Central memory CD8-positive, alpha-beta T cell (primary cell): ENCODE measurements at places on chromosomes 7 and 10.

DNA sequence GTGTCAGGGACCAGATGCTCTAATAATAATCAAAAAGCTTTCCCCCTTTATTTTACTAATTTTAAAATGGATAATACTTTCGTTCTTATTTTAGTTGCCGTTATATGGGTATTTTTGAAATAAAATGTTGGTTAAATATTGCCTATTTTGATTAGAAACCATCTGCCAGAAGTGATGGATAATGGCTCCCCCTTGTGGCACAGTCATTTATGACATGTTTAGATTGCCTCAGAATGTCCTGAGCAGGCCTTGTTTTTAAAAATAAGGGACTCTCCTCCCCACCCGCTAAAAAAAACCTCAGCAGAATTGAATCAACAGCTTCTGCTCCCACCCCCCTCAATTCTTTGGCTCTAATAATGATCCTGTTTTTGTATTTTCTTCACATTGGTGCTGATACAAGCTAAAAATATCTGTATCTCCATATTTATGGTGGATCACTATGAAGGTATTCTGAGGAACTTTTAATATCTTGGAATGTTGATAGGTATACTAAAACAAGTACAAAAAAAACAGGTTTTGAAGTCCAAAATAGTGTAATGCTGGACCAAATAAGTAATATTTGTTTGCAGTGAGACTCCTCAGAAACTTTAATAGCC lies 38.8 kb downstream of the TMEM60 start:
- peaks cover 10% of the 10 kb centered on the region for H3K36me3 ChIP-seq
- peaks cover 30% of the 10 kb centered on the region for H3K4me1 ChIP-seq
- peak; percentile 71 for DNase-seq
- no peaks in the 10 kb centered on the region for H3K27me3 ChIP-seq

- no peak for DNase-seq
- no peaks in the 10 kb centered on the region for H3K36me3 ChIP-seq
- no peak overlapping the region for H3K27ac ChIP-seq
- H3K4me1 ChIP-seq, result no peaks in the 10 kb centered on the region
- H3K4me3 ChIP-seq, result no peak overlapping the region
Observed at GRCh38 chr10:97726636-97727178, 10.2 kb upstream of the ZFYVE27 start.

GRCh38 chr10:131898061-131898460 lies 2.7 kb upstream of the PPP2R2D start:
- DNase-seq, result no peak
- H3K27ac ChIP-seq, result no peak overlapping the region
- peaks cover 49% of the 10 kb centered on the region for H3K4me1 ChIP-seq
- no peak overlapping the region for H3K4me3 ChIP-seq

GRCh38 chr7:120825576-120825975 lies 32.4 kb downstream of the TSPAN12 start:
- H3K27ac ChIP-seq, result no peak overlapping the region
- DNase-seq, result no peak
